Left renal pelvis (tissue), 4 donors: ENCODE measurements at places on chromosomes 7 and 10.

DNA sequence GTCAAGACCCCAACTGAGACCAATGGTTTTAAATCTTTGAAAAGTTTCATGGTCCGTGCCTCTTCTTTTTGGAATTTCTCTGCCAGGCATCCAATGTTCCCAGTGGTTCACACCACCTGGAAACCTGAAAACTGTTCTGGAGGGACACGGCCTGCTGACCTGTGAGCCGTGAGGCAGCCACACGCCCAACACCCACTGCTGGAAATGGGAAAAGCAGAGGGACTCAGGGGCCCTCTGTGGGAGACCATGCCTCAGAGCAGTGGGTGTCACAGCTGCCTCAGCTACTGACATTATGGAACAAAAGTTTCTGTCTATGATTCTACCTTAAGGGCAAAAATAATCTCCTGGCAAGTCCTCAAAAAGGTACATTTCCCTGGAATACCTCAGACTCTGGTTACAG is 70.4 kb upstream of the VIPR2 start:
- DNase-seq = no peak

- no peak for DNase-seq
These were observed 57.9 kb downstream of the NPY start for GRCh38 chr7:24341691-24342413.

DNA sequence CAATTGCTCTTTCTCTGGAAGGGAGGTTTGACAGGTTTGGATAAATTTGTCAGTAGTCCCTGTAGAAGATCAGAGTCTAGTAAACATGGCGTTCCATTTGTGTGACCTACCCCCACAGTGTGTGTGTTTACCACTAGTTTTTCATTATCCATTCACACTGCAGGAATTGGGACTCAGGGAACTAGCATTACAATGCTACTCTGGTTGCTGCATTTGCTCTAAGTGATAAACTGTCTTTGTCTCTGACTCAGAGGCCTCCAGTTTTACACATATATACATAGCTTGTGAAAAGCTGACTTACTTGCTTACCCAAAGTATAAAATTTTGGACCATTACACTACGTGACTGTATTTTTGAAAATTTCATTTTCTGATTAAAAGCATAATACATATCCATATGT is 1604.0 kb downstream of the REEP3 start:
- no peak for DNase-seq

- no peak for DNase-seq
These were observed 126.7 kb downstream of the SORCS3 start for GRCh38 chr10:104767745-104768144.

- DNase-seq = no peak
These were observed 569.3 kb downstream of the ATRNL1 start for GRCh38 chr10:115662422-115662821.
